ENCODE measurements at places on chromosomes 4 and X. TPM values are rescaled to one million over a fixed set of nuclear protein-coding genes. Genes with fewer than 3 reads are reported as not detected.

The SUPT20HL1 gene
- 0.14 TPM for total RNA-seq

The LRAT gene
- total RNA-seq: under 0.01 TPM

The MFSD8 gene
- total RNA-seq: 13.5 TPM

The EDA gene
- total RNA-seq: 0.14 TPM

The CENPVL1 gene
- total RNA-seq: not detected

The TSPAN6 gene
- 30.0 TPM for total RNA-seq

The RGN gene
- total RNA-seq: 3.3 TPM

The CSAG3 gene
- not detected for total RNA-seq

The CCDC158 gene
- total RNA-seq: 0.18 TPM

The DCLK2 gene
- total RNA-seq: 5.8 TPM

The TMPRSS11D gene
- total RNA-seq: not detected

The HPF1 gene
- total RNA-seq: 19.7 TPM

The EGFL6 gene
- 1.00 TPM for total RNA-seq

The CD38 gene
- 0.14 TPM for total RNA-seq
